COR-L47 (cell line): ENCODE measurements at places on chromosomes 16 and 17.

GRCh38 chr17:73338050-73338521 lies 26.3 kb upstream of the CDC42EP4 start:
- no peak for DNase-seq

GRCh38 chr17:73706428-73706827 lies 62.2 kb upstream of the SDK2 start:
- no peak for DNase-seq

DNA sequence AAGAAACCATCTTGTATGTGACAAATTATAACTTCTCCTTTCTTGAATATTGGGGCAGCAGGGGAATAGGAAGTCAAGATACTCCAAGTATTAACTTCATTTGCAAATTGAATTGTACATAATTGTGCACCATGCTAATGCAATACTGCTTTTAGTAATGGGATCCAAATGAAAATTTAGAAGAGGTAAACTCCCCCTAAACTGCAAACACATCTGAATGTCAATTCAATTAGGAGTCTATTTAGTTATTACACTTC lies 4.5 kb downstream of the STAT5B start:
- no peak for DNase-seq

DNA sequence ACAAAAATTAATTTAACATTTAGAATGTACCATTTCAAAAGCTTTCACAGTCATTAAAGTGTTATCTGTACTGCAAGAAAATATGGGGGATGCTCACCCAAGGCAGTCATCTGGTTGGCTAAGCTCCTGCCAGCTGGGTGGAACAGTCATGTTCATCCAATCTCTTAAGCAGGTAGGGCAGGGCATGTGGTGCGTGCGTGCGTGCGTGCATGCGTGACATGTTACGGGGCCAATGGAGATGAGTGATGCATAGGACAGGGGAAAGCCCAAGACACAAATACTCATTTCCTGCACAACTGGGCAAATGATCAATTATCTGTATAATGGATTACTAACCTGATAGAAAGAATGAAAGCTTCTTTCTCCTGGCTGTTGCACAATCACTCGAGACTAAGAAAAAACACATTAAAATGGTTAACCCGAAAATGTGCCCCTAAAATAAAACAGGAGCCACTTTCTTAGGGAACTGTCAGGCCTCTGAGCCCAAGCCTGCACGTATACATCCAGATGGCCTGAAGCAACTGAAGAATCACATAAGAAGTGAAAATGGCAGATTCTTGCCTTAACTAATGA lies 104.4 kb downstream of the MYO1D start:
- no peak for DNase-seq

DNA sequence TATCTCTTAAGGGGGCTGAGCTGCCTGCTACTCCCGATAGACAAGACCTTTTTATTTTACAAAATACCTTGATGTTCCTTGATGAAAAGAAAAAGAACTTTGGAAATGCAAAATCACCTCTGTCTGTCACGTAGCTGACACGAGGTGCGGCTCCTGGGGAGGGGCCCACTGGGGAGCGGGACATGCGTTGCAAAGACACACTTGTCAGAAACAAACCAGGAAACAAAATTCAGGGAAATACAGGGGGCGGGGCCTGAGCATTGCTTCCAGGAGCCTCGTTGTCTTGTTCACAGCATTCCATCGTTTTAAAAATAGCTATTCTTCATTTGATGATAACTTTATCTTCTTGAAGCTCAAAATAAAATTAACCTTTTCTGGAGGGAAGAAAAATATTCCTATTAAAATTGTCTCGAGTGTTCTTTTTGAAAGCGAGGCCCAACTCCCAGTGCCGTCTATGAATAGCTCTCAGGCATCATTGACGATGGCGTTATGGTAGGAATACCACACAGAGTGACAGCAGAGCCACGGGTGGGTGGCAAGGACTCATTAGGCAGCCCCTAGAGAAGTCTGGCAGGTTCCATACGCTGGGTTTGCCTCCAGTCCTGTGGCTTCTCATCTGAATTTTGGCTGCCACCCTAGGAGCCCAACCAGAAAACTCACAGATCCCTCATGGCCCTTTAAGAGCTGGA lies 286.9 kb downstream of the CPPED1 start:
- DNase-seq = no peak

GRCh38 chr17:69608141-69608540 lies 193.6 kb downstream of the MAP2K6 start:
- DNase-seq = no peak

GRCh38 chr17:45338023-45338781 lies 21.4 kb upstream of the MAP3K14 start:
- DNase-seq = no peak

GRCh38 chr16:47780213-47780875 lies 319.2 kb downstream of the PHKB start:
- no peak for DNase-seq

DNA sequence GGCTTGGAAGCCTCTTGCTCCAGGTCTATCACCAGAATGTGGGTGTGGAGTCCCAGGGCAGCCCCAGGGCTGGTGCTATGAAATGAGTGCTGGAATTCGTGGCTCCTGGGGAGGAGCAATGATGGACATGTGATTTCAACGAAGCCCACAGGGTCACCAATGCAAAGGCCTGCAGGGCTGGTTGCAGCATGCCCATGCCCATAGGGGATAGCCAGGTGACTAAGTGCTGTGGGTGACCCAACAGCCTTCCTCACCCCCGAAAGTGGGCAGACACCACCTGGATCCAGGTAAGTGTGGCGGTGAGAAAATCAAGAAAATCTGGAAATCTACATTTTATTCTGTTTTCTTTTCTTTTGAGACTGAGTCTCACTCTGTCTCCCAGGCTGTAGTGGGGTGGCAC lies 87.5 kb upstream of the GPRC5B start:
- no peak for DNase-seq

DNA sequence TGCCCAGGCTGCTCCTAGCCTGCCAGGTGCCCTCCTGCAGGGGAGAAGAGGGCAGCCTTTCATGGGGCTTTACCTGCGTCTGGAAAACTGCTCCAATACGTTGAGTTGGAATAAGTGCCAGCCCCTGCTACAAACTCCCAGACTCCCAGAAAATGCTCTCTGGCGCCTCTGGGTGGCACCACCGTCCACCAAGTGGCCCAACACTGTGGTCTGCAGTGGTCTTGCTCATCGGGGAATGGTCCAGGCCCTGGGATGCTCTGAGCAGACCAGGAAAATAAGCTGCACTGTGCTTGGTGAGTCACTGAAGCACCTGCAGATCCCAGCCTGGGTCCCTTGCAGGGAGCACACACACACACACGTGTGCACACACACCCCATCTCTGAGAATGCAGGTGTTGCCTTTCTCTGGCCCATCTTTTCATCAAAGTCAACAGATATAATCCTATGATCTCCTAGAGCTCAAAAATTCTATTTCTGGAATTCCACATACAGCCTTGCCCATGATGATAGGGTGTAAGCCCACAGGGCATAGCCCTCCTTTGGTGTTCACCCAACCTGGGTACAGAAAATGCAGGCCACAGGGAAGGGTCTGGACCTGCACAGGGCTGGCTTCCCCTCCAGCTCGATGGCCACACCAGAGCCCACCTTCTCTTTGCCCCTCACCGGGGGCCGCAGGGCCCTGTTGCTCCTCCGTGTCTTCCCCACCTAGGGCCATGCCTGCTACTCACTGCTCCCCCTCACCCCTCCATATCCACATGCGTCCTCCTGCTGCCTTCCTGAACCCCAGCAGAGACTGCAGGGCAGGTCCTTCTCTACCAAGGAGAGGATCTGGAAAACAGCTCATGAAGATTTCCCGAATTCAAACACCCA lies 20.5 kb downstream of the CDIP1 start:
- DNase-seq = peak; percentile 46

DNA sequence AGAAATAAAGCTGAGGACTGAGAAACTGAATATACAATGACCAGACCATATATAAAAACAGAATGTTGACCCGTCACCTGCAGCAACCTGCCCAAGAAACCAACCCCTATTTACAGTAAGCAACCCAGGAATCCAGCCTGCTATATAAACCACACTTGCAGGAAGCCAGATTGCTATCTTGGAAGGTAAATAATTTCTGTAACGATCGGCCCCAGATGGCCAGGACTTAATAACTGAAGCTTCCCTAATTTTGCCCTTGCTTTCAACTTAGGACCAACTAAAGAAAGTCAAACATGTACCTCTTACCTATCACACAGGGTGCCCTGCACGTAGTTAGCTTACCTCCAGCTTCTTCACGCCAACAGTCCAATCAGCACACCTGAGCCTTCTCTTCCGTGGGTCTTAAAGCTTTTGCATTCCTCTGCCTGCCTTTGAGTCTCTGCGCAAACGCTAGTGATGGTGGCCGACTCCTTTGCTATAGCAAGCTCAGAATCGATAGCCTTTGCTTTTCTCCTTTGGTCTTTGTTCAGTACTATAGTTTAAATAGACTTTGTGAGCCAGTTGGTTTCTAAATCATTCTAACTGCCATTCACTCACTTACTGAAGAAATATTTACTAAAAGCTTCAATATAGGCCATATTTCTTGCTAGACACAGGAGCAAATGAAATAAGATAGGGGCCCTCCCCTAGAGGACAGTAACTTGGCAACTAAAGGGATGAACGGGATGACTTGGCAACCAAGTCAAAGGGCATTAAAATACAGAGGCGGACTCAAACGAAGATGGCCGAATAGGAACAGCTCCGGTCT lies 31.3 kb downstream of the MPHOSPH6 start:
- no peak for DNase-seq

GRCh38 chr17:1055751-1056645 lies 59.1 kb downstream of the TIMM22 start:
- DNase-seq = no peak

DNA sequence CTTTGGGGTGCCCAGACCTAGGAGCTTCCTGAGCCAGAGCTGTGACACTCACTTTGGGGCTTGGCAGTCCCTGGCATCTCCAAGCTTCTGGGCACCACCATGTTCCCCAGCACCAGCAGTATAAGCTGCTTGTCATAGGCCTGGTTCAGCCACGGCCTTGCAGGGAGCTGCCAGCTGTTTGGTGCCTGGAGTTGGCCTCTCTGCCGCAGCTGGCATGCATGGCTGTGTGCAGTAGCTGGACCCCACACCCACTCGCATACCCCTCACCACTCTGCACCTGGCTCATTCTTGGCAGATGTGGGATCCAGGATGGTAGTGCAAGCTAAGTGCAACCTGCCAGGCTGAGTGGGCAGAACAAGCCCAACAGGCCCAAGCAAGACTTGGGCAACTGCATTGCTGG lies 73.4 kb upstream of the BRD7 start:
- no peak for DNase-seq

GRCh38 chr16:83859265-83859664 lies 39.6 kb upstream of the MLYCD start:
- no peak for DNase-seq

GRCh38 chr17:56325313-56326000 lies 172.2 kb downstream of the ANKFN1 start:
- no peak for DNase-seq

GRCh38 chr16:65105171-65105570 lies 16.7 kb downstream of the CDH11 start:
- DNase-seq = no peak

- DNase-seq = no peak
Measured at GRCh38 chr17:17868641-17869522, 32.1 kb upstream of the SREBF1 start.

- no peak for DNase-seq
Measured at GRCh38 chr16:51035110-51035498, 116.0 kb downstream of the SALL1 start.

DNA sequence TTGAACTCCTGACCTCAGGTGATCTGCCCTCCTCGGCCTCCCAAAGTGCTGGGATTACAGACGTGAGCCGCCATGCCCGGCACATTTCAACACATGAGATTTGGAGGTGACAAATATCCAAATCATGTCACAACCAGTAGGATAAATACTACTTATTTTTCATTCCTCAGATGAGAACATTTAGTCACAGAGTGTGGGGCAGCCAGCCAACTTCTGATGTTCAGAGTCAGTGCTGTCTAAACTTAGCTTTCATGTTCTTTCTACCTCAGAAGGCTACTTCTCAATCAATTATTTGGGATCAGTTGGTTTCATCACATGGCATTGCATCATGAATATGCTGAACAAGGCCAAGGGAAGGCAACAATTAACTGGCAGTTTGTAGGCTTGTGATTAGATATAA lies 134.5 kb downstream of the CDH13 start:
- DNase-seq = no peak

DNA sequence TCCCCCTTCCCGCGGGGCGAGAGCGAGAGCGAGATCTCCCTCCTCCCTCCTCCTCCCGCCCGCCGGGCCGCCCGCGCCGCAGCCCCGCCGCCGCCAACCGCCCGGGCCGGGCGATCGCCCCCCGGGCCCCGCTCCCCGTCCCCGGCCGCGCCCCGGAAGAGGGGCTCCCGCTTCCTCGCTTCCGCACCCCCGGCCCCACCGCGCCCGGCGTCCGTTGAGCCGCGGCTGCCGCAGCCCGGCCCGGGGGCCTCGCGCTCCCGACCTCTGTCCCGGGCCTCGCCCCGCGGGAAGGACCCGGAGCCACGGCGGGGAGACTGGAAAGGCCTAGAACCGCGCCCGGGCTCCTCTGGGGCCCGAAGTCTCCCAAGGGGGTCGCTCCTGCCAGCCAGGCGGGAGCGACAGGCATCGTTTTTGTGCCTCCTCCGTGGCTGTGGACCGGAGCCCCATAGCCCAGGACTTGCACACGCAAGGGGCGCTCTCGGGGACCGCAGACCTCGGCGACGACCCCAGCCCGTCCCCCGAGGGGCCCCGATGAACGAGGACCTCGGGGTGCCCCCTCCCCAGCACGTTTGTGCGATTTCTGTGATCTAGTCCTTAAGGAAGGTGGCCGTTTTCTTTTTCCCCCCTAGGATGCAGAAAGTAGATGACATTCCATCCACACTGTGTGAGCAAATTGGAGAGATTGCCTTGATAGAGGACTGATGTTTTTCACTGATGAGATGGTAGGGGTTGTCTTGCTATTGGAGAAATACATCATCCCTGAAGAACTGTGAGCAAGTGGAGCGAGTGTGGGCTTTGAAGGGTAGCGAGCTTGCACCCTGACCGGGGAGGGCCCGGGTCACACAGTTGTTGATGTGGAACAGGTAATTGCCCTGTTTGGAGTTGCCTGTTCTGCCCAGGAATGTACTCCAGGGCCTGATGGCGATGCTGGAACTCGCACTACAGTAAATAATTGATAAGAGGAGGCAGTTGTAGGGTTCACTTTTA lies 611 bp downstream of the BANP start:
- DNase-seq = no peak

GRCh38 chr16:7408700-7409365 lies 76.2 kb downstream of the RBFOX1 start:
- no peak for DNase-seq

DNA sequence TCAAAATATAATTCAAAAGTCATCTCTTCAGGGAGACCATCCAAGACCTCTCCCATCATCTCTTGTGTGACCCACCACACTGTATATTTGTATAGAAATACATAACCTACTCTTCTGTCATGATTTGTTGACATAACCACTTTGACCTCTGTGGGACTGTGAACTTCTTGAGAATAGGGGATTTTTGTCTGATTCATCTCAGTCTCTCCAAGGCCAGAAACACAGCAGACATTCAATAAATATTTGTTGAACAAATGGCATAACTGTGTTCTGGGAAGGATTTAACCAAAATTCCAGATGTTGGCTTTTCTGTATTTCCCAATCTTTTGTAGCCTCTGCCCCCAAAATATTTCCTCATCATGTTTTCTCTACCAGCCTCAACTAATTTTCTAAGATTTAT lies 169.7 kb downstream of the CDH11 start:
- no peak for DNase-seq
